ENCODE measurements at places on chromosomes 2 and 18.

- DNase-seq: no peak
Measured at GRCh38 chr2:226623587-226624368, 175.8 kb downstream of the IRS1 start.

DNA sequence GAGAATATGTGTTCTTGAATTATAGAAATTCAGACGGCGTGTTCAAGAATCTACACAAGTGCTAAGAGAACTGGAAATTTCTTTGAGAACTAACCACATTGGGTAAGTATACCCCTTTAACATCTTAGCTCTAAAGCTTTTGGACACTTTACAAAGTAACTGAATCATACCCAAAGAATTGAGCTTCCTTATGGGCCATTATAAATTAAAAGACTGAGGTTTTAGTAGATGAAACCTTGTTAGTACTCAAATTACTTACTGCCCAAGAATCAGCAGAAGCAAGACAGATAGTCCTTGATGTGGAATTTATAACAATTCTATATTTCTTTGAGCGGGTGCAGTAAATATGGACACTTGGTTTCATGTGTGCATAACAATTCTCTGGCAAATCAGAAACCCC is 168.3 kb downstream of the PRPF40A start:
- no peak for DNase-seq

GRCh38 chr2:172535119-172535518 is 20.8 kb upstream of the PDK1 start:
- DNase-seq: no peak

- no peak for DNase-seq
Measured at GRCh38 chr18:9643549-9643948, 29.2 kb upstream of the PPP4R1 start.

- no peak for DNase-seq
Measured at GRCh38 chr2:216992056-216992675, 132.3 kb upstream of the TNP1 start.

- DNase-seq: no peak
Measured at GRCh38 chr2:41930807-41931566, 116.8 kb upstream of the PKDCC start.

DNA sequence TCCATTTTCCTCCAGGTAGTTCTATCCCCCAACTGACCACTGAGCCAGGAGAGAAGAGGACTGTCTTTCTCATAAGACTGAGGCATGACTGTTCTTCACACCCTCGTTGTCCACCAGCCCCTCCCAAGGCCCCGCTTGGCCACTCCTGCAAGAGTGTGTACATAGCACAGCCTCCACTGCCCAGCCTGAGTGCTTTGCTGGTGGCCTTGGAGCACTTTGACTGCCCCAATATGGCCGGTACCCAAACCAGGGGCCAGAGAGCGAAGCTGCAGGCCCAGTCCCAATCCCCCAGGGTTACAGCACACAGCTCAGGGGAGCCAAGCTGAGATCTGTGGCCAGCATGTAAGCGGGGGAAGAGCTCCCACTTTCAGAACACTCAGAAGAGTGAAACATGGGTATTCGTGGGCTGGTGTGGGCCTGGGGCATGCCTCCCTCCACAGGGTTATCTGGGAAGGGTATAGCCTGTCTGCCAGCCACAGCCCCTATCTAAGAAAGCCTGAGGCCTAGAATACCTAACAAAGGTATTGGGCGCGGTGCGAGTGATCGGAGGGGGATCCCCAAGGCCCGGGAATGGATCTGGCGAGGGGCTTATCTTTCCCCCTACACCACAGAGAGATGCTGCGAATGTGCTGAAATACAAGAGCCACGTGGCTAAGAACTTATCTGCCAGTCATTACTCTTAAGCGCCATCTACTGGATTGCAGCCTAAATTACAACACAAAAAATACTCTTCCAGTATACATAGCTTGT is 163.8 kb downstream of the WDPCP start:
- DNase-seq: no peak
